Hippocampal formation (tissue), 2 donors: ENCODE measurements at places on chromosomes 12 and 14.

GRCh38 chr14:64191756-64192155 lies 102.4 kb downstream of the ESR2 start:
- no peak for DNase-seq

- DNase-seq = no peak
Measured at GRCh38 chr12:47825173-47825639, 5.5 kb upstream of the HDAC7 start.

DNA sequence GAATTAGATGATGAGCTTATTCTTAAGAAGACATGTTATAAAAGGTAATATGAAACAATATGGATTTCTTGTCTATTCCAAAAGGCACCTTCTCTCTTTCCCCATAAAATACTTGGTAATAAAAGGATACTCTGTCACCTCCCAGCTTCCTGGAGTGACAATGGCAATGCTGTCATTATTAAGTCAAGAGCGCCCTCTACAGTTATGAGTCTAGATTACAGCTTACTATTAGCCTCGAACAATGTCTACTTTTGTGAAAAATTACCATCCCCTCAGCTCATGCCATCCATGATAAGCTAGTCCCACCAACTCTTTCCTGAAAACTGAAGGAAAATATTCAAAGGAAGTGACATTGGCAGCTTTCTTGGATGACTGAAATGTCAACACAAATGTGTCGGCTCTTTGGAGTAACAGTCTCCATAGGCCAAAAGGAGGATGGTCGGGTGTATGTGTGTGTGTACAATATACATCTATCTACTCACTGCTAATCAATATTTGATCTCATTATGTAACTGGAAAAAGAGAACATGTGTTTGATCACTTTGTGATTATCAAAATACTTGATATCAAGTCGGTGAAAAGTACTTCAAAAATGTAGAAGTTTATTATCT lies 48.7 kb upstream of the CDKN3 start:
- DNase-seq = no peak

DNA sequence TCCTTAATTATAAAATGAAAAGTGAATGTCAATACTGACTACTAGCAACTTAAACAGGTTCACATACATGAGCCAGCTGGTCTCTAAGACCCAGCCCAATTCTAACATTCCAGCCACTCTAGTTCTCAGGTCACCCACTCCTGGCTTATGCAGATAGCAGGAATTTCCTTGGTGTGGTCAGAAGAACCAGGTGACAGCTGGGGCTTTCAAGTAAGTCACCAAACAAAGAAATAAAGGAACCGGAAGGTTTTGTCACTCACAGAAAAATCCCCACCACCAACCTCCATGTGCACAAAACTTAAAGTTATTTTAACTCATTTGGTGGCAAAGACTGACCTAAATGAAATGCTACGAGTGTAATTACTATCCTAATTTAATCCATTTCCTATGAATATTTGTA lies 129.6 kb upstream of the CDKN3 start:
- no peak for DNase-seq

GRCh38 chr14:55975281-55975910 lies 142.8 kb upstream of the PELI2 start:
- no peak for DNase-seq
